ENCODE measurements at places on chromosomes 7 and 10.

DNA sequence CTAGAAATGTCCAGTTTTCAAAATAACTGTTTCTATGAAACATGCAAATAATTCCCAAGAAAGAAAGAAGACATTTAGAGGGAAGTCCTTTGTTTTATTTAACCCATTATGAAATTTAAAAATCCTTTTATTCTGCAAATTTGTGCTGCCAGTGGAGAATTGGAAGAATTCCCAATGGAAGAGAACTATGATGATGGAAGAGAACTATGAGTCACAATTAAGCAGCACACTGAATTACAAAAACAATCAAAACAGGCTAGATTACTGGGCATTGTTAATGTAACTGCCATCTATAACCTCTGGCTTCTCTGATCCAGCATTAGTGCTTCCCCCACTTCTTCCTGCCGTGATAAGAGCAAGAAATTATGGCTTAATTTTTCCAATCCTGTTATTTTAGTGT lies 126.2 kb upstream of the FEZF1 start:
- no peak for DNase-seq

DNA sequence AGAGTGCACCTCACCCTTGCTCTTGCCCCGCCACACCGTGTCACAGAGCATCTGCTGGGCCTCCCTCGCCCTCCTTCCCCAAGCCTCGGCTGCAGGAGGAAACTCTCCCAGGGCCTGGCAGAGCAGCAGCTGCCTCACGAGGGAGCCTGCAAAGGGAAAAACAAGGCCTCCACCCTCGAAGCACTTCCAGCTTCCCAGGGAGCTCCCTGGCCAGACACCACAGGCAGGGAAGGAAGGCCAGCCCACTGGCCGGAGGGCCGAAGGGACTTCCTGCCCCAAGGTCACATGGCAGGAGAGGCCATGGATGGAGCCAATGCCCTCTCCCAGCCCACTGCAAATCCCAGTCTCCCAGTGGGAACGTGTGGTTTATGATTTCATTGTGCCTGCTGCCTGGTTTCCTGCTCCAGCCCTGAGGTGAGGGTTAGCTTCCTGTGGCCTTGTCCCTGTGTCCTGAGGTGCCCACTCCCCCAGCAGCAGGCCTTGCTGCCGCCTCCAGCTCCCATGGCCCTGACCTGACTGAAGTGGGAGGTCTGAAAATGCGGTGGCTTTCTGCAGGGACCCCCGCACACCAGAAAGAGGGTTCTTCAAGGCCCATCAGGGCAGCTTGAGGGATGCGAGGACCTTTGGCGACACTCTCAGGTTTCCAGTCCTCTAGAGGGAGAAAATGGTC lies 100.5 kb upstream of the PPIF start:
- DNase-seq: no peak

DNA sequence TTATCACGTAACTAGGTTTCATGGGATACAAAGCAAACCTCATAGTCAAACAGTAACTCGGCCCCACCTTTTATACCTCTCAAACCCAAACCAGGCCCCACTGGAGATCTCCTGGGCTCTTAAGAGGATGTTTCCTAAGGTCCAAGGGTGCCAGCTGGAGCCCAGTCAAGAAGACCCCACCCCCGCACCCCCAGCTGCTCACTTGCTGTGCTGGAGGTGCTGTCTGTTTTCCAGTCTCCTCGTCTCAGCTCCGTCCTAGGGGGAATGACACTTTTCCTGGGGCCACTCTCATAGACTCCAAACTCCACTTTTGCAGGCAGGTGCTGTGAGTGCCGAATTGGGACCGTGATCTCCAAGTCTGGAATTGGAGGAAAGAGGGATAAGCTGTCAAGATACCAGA lies 22.7 kb upstream of the TM9SF3 start:
- no peak for DNase-seq

- no peak for DNase-seq
These were observed 59.8 kb downstream of the LHPP start for GRCh38 chr10:124521429-124521871.

GRCh38 chr10:51615764-51616298 lies 83.6 kb downstream of the CSTF2T start:
- no peak for DNase-seq

- no peak for DNase-seq
These were observed 131.2 kb downstream of the PRKAG2 start for GRCh38 chr7:151745706-151746105.

GRCh38 chr7:29471444-29472138 lies 92.0 kb upstream of the PRR15 start:
- DNase-seq: no peak

GRCh38 chr7:47371317-47371716 lies 210.6 kb downstream of the TNS3 start:
- no peak for DNase-seq

GRCh38 chr7:119733127-119733879 lies 539.7 kb upstream of the KCND2 start:
- DNase-seq: no peak

- no peak for DNase-seq
These were observed 918 bp downstream of the NET1 start for GRCh38 chr10:5413012-5413938.

DNA sequence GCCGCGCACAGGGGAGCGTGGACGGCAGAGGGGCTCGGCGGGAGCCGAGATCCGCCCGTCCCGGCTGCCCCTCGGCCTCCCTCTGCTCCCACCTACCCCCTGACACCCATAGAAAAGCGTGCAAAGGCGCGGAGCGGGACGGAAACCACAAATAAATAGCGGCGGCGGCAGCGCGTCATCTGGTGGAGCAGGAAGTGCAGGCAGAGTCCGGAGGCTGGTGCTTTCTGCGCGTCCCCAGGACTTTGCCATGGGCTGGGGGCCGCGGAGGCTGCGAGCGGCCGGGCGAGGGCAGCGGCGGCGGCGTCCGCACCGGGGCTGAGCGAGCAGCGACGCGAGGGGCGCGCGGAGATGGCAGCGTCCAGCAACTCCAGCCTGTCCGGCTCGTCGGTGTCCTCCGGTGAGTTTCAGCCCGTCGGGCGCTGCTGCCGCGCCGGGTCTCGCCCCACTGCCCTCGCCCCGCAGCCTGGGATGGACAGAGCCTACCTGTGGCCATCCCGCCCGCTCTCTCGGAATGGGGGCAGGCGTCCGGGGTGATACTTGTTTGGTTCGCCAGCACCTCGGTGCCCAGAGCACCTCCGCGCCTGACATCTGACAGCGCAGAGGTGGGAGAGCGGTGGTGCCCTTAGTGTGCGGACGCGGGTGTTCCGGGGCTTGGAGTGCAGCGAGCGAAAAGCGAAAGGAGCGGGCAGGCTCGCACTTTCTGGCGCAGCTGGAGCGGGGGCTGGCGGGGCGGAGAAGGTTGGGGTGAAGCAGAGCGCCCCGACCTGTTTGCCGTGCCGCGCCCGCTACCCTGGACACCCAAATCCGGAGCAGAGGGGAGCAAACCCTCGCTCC lies at the start of gene CHN2:
Gene CHN2, plus strand, starts transcription at position 182 of the 834 bp plus-strand sequence.
- peak; percentile 63 for DNase-seq

DNA sequence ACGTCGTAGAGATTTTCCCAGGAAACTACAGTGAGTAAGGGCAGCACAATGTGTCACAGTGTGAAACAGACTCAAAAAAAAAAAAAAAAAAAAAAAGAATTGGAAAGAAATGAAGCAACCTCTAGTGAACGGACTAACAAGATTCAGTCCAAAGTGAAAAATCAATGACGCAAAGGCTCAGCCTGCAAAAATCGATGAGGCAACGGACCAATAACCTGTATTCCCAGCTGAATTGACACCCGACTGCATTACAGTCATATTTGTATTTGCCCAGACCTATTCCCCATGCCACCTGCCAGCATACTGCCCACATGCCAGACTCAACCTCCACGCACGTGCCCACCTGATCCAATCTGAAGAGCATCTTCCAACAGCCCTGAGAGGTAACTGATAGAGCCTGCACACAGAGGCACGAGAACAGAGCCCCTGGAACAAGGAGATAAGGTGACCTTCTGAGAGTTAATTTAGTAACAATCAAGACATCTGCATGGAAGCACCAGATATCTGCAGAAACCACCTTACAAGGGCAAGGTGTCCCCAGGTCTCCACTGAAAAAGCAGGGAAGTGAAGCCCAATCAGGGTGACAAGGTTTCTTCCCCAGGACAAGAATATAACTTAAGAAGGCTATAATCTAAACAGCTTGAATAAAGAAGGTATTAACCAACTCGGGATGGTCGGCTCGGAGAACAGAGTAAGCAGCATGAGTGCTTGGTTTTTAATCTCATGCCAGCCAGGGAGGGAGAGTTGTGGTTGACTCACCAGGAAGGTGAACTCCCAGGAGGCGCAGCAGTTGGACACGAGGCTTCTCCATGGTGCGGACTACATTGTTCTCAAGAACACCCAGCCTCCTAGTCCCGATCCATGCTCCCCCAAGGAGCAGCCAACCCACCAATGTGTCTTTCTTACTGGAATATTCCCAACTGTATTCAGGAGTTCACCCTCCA lies 48.5 kb downstream of the PLXNA4 start:
- DNase-seq: no peak

- DNase-seq: no peak
These were observed 81.4 kb downstream of the MALSU1 start for GRCh38 chr7:23380556-23380955.

GRCh38 chr10:43892062-43892770 lies 243.5 kb upstream of the ZNF32 start:
- no peak for DNase-seq

DNA sequence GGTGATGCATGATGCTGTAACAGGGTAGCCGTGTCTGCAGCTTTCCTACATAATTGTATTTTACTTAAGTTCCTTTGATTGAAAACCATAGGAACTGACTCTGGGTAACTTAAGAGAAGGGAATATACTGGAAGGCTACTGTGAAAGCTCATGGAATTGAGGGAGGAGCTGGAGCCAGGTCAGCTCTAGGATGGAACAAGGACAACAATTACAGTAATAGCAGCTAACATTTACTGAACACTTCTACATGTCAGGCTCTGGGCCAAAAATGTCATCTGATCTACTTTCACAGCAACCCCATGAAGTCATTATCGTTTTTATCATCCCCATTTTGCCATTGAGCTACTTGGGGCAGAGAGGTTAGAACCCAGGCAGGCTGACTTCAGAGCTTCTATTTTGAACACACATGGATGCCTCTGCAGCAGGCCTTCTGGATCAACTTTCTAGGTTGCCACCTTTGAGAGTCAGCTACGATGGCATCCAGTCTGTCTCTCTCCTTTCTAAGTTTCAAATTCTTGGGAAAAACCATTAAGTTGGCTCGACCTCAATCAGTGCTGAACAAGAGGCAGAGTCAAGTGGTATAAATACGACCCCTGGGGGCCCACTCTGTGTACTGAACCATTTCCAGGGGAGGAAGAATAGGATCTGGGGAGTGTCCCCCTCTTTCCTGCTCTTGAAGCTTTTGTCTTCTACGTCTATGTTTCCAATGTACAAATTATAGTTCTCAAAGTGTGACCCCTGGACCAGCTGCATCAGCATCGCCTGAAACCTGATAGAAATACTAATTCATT lies 272.3 kb upstream of the PLPP4 start:
- DNase-seq: peak; percentile 8

DNA sequence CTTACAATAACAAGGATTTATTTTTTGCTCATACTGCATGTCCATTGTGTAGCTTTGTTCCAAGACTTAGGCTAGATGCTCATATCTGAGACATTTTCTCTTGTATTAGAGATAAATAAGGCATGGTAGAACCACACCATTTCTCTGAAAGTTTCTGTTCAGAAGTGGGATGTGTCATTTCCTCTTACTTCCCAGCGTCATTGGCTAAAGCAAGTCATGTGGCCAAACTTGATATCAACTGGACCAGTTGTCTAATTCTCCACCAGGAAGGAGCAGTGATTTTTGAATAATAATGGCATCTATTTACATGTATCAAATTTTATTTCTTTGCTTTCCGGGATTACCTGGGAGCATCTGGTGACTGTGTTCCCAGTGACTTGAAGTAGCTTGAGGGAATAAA lies 38.3 kb downstream of the AHCYL2 start:
- DNase-seq: no peak

DNA sequence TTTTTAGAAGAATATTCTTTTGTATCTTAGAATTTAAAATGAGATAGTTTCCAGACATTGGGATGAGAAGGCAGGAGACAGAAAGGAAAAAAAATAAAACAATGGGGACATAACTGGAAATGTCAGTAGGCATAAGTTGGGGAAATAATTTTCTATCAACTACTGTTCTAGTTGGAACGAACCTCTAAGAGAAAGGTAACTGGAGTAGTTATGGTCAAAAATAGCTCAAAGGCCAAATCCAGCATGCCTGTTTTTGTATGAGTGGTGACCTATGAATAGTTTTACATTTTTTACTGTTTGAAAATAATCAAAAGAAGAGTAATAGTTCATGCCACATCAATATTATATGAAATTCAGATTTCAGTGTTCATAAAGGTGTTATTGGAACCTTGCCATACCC lies 252.2 kb upstream of the CSTF2T start:
- no peak for DNase-seq

DNA sequence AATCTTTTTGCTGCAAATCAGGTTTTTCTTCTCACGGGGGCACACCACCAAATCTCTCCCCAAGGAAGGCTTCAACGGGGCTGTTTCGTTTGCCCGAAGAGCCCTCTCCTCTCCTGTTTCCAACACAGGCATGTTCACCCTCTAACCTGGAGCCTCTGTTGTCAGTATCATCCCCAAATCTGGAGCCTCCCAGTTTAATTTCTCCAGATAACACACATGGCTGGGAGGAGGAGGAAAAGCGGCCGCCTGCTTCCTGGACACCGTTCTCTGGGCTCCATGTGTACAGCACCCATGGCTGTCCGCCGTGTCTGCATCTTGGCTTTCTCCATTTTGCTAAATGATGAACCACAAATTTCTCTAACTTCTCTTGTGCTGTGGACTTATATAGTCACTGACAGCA lies 214.5 kb downstream of the DIP2C start:
- no peak for DNase-seq

GRCh38 chr10:70324339-70324861 lies 40.6 kb upstream of the NPFFR1 start:
- DNase-seq: no peak

DNA sequence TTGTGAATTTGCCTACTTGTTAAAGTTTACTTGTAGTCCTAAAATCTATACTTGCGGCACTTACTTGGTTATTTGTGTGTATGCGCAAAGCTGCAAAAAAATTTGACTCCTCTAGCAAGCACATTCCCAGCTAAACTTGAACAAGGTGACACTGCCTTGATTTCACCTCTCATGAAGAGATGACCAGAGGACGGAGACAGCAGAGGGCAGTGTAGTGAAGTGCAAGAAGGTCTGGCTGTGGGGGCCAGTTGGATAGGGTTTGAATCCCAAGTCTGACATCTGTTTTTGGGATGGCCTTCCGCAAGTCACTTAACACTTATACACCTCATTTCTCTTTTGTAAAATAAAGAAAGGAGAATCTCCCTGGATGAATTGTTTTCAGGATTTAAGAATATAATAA lies 15.7 kb downstream of the SLK start:
- no peak for DNase-seq

GRCh38 chr10:65040796-65041195 lies 1519.6 kb downstream of the REEP3 start:
- DNase-seq: no peak

GRCh38 chr7:7989133-7989532 lies 20.5 kb downstream of the GLCCI1 start:
- DNase-seq: no peak

DNA sequence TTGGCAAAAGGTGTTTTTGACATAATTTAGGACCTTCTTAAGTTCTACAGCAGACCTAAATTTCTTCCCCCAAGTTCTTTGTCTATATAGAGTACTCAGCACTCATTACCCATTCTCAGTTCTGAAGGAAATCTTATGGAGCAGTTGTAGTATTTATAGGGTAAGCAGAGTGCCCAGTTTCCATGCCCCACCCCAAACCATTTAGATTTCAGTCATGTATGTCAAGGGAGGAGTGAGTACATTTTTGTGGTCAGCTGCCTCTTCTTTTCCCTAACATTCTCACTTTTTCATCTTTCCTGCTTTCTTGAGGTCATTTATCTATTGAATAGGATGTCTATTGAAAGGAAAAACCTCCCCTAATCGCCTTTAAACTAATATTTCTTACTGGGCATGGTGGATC lies 83.3 kb downstream of the KAT6B start:
- no peak for DNase-seq
